ENCODE measurements at places on chromosomes 5 and 9. TPM values are rescaled to one million over a fixed set of nuclear protein-coding genes. Genes with fewer than 3 reads are reported as not detected.
A peak's percentile ranks its signal among the peaks of the same experiment; 100 is the strongest.

DNA sequence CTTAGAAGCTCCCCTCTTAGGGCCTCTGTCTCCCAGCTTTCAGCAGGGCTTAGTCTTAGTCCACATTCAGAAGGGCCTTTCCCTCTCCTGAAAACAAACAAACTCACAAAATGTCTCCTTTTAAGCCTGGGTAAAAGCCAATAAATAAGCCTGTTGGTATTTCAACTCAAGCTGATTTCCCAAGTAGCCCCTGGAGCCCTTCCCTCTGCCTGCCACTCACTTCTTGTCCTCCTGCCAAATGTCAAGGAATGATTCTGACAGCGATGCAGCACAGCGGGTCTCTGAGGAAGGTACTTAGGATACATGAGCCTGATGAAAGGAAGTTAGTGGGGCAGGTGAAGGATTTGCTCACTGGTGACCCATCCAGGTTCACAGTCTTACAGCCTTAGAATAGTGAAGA is 210.5 kb downstream of the PJA2 start:
- DNase-seq, result no peak

- DNase-seq, result no peak
Observed at GRCh38 chr5:104914536-104915070, 1352.0 kb upstream of the NUDT12 start.

Gene ATP6V1G1
- total RNA-seq, result 187 TPM

Gene CCNJL
- 0.32 TPM for total RNA-seq

DNA sequence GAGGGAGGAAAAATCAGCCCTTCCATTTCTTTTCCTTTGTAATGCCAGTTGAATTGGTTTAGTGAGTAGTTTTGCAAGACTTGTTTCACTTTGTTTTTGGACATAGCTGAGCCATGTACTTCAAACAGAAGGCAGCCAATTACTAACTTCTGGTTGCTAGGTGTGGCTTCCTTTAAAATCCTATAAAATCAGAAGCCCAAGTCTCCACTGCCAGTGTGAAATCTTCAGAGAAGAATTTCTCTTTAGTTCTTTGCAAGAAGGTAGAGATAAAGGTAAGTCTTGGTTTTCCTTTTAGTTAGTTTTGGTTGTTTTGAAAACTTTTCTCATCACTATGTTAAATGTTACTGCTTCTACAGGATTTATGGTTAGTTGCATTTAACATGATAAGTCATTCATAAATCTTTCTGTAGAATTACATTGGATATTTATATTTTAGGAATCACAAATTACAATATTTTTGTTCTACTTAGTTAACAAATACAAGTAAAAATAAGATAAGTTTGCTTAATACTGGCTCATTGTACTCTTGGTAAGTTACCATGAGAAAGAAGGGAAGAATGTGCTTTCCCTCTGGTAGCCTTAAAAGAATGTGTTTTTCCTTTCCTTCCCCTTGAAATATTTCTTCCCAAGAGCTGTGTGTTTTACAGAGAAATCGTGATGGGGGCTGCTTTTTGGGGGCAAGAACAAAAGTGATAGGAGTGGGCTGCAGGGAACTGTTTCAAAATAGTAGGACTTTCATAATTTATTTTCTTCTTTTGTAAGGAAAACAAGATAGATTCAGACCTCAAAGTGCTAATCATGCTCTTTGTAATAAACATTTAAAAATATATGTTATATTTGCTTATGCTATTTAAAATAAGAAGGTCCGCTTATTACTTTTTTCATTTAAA is at the start of gene ANXA1:
Gene ANXA1, plus strand, starts transcription at position 213 of the 890 bp plus-strand sequence. CDS start 6,671 bp downstream, outside the sequence.
- no peak for DNase-seq

GRCh38 chr5:30150231-30150630 is 1043.3 kb upstream of the CDH6 start:
- DNase-seq, result no peak

Gene KDM3B
- 54.4 TPM for total RNA-seq

DNA sequence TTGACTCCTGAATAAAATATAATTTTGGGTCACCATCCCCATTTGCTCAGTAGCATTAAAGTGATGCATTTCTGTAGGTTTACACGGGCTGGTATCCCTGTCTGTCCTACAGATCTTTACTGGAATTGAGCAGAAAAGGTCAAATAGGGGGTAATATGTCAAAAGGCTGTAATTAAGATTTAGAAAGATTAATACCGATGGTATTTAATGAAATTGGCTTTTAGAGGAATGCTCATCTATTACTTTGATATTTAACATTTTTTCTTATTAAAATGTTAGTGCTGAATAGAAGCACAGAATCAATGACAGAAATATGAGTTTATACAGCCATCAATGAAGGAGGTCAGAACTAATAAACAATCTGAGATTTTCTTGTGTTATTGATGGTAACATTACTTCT is 1762.2 kb upstream of the WWC1 start:
- no peak for DNase-seq

GRCh38 chr5:148125641-148126040 is 42.7 kb upstream of the SPINK14 start:
- DNase-seq, result no peak

GRCh38 chr5:72369711-72370110 is 49.5 kb downstream of the PTCD2 start:
- no peak for DNase-seq

DNA sequence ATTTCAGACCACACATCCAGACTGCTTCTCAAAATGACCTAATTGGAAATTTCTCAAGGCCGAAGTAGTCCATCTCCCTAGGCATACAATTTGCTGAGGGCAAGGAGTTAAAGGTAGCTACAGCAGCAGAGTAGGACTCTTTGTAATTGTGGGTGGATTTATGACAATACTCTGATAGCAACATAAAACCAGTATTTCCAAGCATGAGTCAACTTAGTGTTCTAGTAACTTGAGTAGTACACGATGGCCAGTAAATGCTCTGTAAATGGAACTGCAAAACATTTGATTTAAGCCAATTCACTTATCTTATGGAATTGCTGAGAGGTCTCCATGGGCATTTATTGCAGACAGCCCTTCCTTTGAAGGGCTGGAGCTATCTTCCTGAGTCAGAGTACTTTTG is 352.2 kb downstream of the PLK2 start:
- DNase-seq, result no peak

GRCh38 chr9:90839183-90839728 is 37.6 kb downstream of the SYK start:
- DNase-seq, result peak; percentile 46

GRCh38 chr5:74064225-74064624 is 438.2 kb downstream of the ARHGEF28 start:
- no peak for DNase-seq

Gene PHYHD1
- total RNA-seq, result 31.3 TPM

- DNase-seq, result no peak
Observed at GRCh38 chr9:89773170-89773569, 168.4 kb downstream of the GADD45G start.

Gene SOHLH1
- total RNA-seq, result 0.71 TPM

DNA sequence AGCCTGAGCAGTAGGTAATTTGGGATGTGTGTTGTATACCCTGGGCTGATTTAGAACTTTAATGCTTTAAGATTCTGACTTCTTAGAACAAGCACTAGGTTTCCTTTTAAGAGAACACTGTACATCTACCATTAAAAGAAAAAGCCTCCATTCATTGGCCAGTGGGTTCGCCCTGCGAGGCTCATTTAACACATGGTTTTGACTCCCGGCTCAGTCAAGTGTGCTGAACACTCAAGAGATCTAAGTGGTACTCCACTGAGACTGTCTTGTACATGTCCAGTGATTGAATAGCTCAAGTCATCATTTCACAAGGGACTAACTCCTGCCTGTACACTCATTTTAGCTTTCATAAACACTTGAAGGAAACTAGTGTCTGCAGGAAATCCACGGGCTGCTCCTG is 3.9 kb downstream of the FUBP3 start:
- DNase-seq, result no peak

GRCh38 chr5:135153259-135153658 is 119.2 kb upstream of the PITX1 start:
- no peak for DNase-seq
